ENCODE measurements at places on chromosomes 5 and 9.

GRCh38 chr9:22415941-22416691, 30.5 kb upstream of the DMRTA1 start:
- DNase-seq: no peak

DNA sequence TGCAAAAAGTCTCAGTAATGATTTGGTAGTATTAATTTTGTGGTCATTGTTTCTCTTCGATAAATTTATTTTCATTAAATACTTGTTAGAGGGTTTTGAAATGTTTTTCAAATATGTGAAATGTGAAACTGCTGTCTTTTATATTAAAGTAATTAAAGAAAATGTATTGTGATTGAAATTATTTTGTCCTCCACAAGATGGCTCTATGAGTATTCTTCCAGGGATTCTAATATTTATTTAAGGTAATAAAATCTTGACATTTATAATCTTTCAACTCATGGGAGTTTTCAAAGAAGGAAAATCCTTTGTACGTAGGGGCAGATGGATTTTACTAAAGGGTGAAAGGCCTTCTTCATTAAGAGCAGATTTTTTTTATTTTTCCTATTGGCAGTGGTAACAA, 19.3 kb downstream of the ISOC1 start:
- DNase-seq: no peak

DNA sequence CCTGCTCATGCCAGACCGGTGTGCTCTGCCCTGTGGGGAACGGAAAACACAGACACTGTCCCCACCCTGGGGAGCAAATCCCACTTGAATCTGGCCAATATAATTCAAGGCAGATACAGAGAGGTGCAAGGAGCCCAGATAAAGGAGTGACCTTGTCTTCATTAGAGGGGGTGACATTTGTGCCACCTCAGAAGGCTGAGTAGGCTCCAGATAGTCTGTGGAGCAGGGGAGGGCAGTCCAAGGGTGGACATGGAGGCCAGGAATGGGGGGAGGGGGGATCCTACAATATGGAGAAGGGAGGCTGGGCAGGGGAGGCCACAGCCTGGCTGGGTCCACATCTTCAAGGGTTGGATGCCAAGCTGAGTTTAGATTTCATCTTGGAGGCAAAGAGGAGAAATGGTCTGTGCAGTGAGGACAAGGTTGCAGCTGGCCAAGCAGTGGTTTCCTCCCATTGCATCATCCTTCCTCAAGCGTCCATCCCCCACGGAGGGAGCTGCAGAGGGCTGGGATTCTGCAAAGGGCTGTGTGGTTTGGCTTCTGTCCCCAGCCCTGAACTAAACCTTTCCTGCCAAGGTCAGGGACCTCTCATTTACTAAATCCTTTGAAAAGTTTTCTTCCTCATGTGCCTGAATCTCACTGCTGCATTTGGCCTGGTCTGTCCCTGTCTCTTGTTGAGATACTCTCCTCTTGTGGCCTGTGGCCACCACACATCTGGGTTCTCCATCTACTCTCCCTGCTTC, 60.1 kb downstream of the GALNT12 start:
- no peak for DNase-seq

DNA sequence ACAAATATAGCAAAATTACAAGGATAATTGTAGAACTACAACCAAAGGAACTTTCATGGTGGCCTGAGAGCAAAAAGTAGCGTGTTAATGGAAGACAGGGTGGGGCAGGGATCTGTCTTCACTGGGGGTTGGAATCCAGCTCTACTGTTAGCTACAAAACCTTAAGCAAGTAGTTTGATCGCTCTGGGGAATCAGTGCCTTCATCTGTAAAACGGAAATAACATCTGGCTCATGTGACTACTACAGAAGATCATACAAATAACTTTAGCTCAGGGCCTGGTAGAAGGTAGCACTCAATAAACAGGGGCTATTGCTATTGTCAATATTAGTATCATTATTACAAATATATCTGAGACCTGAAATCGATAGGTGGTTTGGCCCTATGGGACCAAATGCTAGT, 40.4 kb downstream of the ZNF608 start:
- DNase-seq: no peak

DNA sequence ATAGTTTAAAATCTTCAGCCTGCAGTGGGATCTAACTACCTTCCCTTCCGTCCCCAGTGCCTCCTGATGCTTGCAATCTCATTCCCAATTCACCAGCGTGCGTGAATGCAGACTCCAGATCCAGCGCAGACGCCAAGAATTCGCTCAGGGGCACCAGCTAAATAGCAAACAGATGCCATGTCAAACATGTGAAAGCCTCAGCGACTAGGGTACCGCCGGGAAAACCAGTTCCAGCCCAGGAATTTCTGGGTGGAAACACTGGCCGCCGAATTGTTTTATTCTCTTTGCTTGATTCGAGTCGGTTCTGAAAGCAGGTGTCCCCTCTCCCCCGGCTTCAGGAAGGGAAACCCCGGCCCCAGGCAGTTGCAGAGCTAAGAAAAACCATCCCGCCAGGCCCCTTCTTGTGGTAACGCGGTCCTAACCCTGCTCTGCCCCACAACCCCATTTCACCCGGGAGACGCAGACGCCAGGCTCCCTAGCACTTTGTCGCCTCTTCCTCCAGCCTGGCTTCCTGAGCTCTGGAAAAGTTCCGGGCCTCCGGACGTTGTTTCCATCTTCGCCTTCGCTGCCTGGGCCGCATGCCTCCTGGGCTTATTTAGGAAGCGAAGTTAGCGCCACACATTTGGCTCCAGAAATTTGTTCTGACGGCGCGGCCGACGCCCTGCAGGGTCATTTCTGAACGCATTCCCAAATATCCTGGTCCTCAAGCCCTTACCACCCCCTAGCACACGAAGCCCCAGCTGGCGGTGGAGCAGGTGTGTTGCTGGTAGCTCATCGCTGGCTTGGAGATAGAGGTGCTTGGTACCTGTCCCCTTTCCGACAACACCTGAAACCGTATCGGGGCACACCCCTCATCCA, 665 bp upstream of the LVRN start:
- DNase-seq: no peak

GRCh38 chr5:157294407-157295091, 28.6 kb downstream of the CYFIP2 start:
- no peak for DNase-seq

- DNase-seq: no peak
Measured at GRCh38 chr9:126114850-126115460, 211.7 kb upstream of the MVB12B start.

DNA sequence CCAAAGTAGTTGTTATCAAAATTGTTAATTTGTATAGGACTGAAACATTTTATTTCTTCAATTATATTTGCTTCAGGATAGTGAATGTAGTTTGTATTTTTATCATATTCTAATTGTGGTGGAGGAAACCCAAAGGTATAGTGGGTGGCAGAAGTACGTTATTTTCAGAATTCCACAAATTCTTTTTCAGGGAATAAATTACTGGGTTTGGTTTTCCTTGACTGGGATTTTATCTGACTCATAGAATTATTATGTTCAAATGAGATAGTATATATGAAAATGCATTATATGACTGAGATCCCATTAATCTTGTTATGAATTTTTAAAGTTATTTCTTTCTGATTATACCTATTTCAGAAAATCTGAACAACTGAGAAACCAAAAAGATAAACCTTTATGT, 73.7 kb downstream of the VPS13A start:
- DNase-seq: no peak

GRCh38 chr5:179817890-179818745, 2.6 kb upstream of the SQSTM1 start:
- DNase-seq: no peak

- no peak for DNase-seq
Measured at GRCh38 chr5:35213608-35214007, 16.7 kb downstream of the PRLR start.
